DMS79 treated with DMSO at 0.1 percent for 48 hours (cell line): ENCODE measurements at places on chromosomes 4 and X.
A peak's percentile ranks its signal among the peaks of the same experiment; 100 is the strongest.

DNA sequence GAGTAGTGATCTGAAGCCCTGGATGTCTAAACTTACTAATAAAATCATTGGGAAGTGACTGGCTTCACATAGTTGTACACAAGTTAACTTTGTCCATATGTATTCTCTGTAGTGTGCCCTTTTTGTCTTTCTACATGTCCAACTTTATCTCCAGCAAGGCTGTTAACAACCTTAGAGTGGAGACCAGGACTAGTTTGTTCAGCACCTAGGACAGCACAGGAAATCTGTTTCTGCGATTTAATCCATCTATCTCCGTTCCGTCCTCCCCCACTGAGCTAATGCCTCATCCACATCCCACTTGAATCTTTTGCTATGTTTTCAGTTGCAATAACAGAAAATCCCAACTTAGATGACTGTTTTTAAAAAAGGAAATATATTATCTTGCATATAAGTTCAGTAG is 3.4 kb upstream of the ARR3 start:
- DNase-seq, result no peak

GRCh38 chr4:21327976-21328700 is 620.4 kb downstream of the KCNIP4 start:
- no peak for DNase-seq

DNA sequence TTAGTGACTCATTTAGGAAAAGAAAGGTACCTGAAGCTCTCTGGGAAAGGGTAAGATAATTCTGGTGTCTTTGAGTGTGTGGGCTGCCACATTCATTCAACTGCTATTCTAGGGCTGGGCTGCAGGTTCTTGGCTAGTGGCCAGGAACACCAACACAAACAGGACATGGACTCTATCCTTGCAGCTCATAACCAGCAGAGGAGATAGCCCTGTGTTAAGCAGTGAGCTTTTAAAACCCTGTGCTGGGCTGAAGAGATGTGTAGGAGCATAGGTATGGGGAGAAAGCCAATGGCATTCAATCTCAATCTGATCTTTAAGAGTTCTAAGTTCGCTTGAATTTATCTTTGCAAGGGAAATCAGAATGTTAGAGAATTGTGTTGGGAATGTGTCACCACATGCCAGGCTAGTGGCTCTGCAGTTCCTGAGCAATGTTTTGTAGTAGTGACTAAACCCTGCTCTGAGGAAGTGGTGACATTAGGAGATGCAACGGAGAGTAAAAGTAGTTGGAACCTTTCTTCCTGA is 39.2 kb downstream of the SGMS2 start:
- no peak for DNase-seq

DNA sequence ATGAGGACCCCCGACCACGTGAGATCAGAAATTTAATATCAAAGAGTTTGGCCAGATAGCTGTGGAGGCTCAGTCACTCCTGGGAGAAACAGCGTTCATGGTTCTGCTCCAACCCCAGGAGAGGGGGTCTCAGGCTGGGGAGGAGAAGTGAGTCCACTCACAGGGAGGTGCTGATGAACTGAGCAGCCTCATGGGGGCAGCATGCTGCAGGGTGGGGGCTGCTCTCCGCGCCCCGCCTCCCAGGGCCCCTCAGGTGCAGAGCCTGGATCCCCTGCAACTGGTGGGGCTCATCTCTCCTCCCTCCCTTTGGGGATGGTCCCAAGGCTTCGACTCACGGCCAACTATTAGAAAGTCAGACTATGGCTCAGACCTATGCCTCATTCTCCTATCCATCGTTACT is 26.6 kb upstream of the C4orf50 start:
- DNase-seq, result no peak

- DNase-seq, result peak; percentile 33
Measured at GRCh38 chr4:93764639-93765246, 63.8 kb upstream of the ATOH1 start.

DNA sequence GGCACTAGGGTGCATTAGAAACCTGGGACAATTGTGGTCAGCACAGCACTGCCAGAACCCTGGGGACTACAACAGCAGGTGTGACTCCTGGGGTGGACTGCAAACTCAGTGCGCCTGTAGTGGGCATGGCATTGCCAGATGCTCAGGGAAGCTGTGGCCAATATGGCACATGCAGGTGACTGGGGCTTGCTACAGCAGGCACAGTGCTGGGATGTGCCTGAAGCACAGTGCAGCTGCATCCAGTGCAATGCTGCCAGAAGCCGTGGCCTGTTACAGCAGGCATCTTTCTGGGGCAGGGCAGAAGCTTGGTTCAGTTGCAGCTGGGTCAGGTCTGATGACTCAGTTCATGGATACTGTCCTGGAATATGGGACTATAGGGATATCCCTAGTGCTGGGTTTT is 445.8 kb downstream of the CCSER1 start:
- DNase-seq, result no peak

DNA sequence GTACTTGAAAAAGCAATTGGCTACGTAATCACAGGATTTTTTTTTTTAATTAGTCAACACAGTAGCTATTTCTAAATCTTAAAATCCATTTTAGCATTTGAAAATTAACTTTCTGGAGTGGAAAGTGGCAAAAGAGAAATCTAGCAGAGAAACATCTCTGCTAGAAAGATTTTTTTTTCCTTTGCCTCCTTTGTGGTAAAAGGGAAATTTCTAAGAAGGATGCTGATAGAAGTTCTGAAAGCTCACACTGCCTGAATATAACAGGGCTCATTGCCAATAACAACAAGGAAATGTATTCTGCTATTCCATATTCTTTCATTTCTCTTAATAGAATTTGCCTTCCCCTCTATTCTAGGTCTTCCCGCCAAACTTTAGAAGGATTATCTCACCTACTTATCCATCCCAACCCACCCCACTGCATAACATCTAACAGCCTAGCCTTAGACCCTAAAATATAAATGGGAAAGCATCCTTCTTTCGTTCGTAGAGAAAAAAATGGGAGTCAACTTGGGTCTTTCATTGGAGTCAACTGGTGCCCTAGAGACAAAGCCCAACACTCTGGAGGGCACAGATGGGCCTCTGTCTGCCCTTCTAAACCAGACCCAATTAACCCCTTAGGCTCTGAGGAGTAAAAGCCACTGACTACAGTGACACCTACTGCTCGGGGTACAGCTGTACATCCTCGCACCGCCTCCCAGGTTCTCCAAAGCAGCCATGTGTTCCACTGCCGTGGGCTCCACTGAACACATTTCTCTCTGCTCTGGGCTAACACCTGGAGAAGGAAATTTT is 103.9 kb downstream of the MAML3 start:
- peak; percentile 23 for DNase-seq

- DNase-seq, result no peak
Measured at GRCh38 chr4:105714932-105715331, 6.3 kb downstream of the GSTCD start.

GRCh38 chr4:139858436-139859205 is 193.0 kb downstream of the MGST2 start:
- no peak for DNase-seq

- DNase-seq, result no peak
Measured at GRCh38 chrX:71210816-71211215, 12.2 kb upstream of the GJB1 start.

DNA sequence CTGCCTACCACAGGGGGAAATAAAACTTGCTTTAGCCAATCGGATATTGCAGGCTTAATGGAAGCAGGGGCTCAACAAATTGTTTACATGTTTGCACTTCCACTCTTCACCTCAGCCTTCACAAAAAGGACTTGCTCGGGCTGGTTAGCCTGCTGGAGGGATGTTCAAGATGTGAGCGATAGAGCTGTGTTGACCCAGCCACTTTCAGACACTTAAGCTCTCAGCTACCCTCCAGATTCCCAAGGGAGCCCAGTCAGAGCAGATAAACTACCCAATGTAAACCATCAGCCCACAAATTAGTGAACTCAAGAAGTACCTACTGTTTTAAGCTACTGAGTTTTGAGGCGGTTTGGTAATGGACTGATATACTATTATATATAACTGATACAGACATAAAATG is 508.4 kb upstream of the FTHL17 start:
- no peak for DNase-seq

GRCh38 chr4:14265651-14266050 is 638.1 kb upstream of the BOD1L1 start:
- DNase-seq, result no peak

GRCh38 chr4:82591592-82591991 is 29.8 kb upstream of the TMEM150C start:
- DNase-seq, result no peak

DNA sequence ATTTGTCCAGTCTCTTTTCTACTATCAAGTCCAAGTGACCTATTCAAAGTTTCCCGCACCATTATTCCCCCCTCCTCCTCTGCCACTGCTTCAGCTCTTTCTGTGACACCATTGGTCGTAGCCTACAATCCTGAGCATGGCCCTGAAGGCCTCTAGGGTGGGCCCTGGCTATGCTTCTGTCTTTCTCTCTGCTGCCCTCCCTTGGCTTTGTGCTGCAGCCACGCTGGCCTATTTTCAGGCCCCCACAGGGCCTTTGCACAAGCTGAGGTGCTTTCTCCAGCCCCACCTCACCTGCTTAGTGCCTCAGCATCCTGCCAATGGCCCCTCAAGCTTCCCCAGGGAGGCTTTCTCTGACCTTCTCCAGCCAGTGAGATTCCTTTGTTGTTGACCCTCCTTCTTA is 156.5 kb downstream of the NHS start:
- no peak for DNase-seq

GRCh38 chrX:119826399-119826959 is 26.3 kb downstream of the UPF3B start:
- no peak for DNase-seq

GRCh38 chr4:185504098-185505047 is 30.9 kb downstream of the PDLIM3 start:
- DNase-seq, result peak; percentile 4

DNA sequence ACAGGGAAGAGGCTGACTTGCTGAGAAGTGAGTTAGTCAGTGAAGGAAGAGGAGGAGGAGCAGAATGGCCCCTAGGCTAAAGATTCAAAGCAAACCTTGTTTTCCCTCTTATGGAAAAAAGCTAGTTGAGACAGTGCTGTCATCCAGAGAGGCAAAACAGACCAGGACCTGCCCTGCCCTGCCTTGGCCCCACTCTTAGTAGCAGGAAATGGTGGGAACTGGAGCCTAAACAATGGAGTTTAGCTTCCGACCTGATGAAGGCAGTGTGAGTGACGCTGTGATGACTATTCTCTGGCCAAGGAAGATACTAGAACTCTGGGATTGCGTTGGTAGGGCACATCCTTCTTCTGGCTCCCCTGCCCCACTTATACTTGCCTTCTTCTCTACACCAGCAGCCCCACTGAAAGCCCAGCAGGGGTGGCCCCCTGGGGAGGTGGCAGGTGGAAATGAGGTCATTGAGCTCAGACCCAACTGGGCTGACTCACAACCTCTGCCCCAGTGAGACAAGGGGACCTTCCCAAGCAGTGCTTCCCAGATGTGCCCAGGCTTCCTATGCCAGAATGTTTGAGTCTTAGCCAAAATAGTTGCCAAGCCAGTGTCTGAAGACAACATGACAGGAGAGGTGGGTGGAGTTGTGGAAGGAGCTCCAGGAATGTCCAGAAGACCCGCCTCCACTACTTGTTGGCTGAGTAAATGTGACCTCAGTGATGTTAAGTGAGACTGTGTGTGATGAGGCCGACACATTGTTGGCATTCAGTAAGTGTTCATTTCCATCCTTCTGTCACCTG is 38.8 kb downstream of the MSN start:
- DNase-seq, result no peak

DNA sequence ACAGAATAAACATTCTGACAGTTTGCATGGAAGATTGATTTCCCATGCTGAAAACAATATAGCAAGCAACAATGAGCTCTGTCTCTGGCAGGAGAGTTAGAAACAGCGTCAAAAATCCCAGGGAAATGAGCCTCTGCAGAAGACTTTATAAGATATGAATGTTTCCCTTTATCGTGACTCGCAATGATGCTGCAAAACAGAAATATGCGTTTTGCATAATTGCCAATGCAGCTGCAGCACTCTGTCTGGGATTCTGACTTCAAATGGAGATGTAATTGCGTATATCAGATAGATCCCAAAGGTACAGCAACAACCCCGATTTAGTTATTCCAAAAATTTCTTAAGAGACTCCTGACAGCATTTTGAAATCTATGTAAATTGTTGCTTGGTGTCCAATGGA is 702.4 kb upstream of the EPHA5 start:
- DNase-seq, result no peak
